CD4-positive, alpha-beta memory T cell (primary cell): ENCODE measurements at places on chromosomes 2 and 18.

DNA sequence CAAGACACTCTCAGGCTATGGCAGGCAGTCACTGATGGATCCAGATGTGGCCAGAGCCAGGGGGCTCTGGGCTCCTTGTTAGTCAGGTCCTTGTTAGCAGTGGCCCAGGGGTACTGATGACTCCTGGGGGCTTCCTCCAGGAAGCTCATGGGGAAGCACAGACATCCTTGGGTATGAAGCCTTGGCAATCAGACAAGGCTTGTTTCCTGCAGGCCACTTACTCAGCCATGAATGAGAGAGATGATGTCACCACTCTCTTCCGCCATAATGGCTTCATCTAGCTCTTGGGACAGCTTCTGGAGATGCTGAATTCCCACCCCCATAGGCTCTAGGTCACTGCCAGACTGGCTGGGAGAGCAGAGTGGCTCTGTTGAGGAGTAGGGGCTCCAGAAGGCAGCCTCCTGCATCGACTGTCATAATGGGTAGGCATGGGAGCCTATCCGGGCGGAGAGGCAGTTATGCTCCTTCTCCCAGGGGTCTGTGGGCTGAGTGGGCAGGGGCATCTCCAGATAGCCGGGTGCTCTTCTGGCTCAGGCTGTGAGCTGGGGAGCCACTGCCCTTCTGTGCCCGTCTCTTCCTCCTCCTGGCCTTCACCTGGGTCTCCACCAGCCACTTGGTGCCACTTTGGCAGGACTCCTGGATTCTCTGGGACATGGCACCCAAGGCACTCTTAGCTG lies 40.2 kb upstream of the BMPR2 start:
- H3K27me3 ChIP-seq: no peaks in the 10 kb centered on the region
- H3K4me1 ChIP-seq: no peaks in the 10 kb centered on the region
- DNase-seq: no peak
- H3K27ac ChIP-seq: no peak overlapping the region
- no peak overlapping the region for H3K4me3 ChIP-seq

- H3K4me1 ChIP-seq: peaks cover 15% of the 10 kb centered on the region
- no peaks in the 10 kb centered on the region for H3K27me3 ChIP-seq
- DNase-seq: no peak
- H3K4me3 ChIP-seq: no peak overlapping the region
Observed at GRCh38 chr2:241940329-241940728, 70.8 kb downstream of the RTP5 start.

- DNase-seq: no peak
- H3K4me1 ChIP-seq: no peaks in the 10 kb centered on the region
- no peaks in the 10 kb centered on the region for H3K36me3 ChIP-seq
- no peak overlapping the region for H3K27ac ChIP-seq
- H3K4me3 ChIP-seq: no peak overlapping the region
Observed at GRCh38 chr2:128499367-128500137, 180.9 kb upstream of the HS6ST1 start.

GRCh38 chr18:79641722-79642497 lies 37.7 kb upstream of the CTDP1 start:
- no peak overlapping the region for H3K4me3 ChIP-seq
- H3K27me3 ChIP-seq: no peaks in the 10 kb centered on the region
- H3K4me1 ChIP-seq: peaks cover 7% of the 10 kb centered on the region
- H3K27ac ChIP-seq: no peak overlapping the region

DNA sequence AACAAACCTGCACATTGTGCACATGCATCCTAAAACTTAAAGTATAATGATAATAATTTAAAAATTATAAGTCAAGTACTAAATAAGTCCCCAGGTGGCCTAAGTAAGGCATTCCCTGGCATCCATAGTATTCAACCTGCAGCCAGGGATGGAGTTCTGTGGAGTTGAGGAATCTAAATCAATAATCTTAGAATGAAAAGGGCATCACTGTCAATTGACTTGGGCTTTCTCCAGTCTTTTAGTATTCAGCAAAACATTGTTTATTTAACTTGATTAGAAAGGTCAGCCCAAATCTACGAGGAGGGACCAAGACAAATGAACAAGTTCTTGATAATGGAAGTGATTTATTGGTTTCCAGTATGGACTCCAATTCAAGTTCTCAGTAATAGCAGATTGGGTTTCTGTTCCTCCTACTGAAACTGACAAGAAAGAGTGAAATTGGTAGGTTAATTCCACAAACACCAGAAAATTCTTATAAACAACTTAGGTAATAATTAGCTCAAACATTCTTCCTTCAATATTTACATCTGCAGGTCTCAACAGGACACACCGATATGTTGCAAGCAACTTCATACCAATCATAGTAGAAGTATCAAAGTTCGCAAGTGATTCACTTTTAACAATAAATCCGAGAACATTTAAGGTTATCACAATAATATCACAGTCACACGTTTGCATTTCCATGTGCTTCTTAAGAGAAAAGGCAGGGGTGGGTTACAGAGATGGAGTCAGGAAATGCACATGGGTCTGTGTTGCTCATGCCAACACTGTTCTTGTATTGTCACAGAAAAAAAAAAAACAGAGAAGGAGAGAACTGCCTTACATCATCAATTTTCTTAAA lies 51.7 kb upstream of the EHBP1 start:
- H3K4me1 ChIP-seq: no peaks in the 10 kb centered on the region
- no peak overlapping the region for H3K27ac ChIP-seq
- no peaks in the 10 kb centered on the region for H3K27me3 ChIP-seq
- H3K36me3 ChIP-seq: no peaks in the 10 kb centered on the region

GRCh38 chr18:78021196-78021595 lies 771.5 kb downstream of the GALR1 start:
- no peaks in the 10 kb centered on the region for H3K4me1 ChIP-seq
- H3K36me3 ChIP-seq: no peaks in the 10 kb centered on the region
- no peak overlapping the region for H3K27ac ChIP-seq
